ENCODE measurements at places on chromosomes 16 and 17.

- peak; percentile 48 for DNase-seq
These were observed 2.5 kb downstream of the CARHSP1 start for GRCh38 chr16:8866118-8866883.

GRCh38 chr16:89549007-89549700, 11.3 kb upstream of the RPL13 start:
- no peak for DNase-seq

DNA sequence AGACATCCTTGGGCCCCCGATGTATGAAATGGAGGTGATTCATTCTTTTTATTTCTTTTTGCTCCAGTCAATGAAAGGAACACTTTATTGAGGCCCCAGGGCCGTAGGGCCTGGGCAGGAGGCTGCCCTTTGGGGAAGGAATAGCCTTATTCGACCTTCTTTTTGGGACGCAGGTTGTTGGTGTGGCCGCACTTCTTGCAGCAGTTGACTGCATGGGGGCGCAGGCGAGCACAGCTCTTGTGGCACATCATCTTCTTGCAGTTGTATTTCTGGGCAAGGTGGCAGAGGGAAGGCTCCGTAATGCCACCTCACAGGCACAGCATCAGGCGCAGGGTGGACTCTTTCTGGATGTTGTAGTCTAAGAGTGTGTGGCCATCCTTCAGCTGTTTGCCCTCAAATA, 50.9 kb downstream of the SIAH1 start:
- no peak for DNase-seq

DNA sequence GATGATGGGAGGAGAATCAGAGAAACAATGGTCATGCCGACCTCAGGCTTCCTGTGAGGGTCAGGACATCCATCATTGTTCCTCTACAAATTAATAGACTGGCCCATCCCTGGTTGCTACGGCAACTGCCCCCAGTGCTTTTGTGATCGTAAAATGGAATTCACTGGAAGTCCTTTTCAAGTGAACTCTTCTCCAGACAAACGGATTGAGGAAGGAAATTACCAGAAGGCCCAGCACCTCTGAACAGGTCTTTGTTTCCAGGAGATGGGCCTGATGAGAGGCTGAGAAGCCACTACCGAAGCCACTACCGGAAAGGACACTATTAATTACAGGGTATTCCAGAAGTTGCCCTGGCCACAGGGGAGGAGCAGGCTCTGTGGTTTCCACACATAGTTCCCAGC, 126.0 kb downstream of the MGAT5B start:
- no peak for DNase-seq

- no peak for DNase-seq
These were observed 412.6 kb downstream of the RBFOX1 start for GRCh38 chr16:7745276-7745675.

DNA sequence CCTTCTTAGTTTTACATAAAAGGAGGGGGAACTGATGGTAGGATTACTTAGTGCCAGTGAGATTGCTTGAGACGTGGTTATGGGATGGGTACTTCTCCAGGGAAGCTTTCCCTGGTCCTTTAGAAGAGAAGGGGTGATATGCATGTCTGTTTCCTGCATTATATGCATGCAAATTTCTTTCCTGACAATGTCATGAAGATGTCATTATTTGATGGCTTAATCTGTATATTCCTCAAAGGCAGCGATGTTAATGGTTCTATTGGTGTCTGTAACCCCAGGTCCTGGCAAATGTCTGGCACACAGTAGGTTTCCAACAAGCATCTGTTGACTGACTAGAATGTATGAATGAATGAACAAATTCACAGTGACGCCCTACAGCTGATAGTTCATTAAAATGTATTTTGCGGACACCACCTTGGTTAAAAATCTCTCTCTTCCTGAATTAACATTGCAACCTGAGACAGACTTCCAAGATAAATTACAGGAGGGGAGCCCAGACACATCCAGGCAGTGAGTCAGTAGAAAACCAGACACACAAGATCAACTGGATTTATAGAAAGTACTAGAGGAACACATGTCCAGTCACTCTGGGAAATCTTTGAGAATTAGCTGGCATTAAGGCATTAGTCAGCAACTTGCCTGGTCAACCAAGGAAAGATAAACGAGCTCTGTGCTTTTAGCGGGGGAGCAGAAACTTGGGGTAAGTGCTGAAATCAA, 293.4 kb downstream of the XYLT1 start:
- DNase-seq: peak; percentile 36

DNA sequence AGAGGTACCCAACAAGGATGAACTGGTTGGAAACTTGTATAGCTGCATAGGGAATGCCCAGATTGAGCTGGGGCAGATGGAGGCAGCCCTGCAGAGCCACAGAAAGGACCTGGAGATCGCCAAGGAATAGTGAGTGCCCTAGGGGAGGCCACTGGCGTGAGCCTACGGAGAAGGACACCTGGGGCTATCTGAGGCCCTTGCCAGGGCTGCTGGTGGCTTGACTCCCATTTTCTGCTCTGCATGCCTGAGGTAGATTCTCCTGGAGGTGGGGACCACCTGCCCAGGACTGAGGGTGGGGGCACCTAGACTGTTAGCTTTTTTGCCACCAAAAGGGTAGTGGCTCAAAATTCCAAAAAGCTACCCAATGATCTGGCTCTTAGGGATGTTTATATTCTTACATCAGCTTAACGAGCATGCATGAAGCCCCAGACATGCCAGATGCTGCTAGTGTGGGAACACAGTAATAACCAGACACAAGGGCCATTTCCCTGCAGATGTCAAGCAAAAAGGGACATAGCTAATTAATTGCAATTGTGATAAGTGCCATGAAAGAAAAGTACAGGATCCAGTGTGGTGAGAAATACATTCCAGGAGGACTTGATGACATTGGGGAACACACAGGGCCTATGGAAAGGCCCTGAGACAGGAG, 8.8 kb downstream of the ODAD4 start:
- no peak for DNase-seq
